ENCODE measurements at places on chromosomes 4 and X.

- no peak for DNase-seq
Observed at GRCh38 chr4:125710766-125711165, 396.0 kb downstream of the FAT4 start.

- DNase-seq = no peak
Observed at GRCh38 chr4:184053434-184053833, 148.3 kb downstream of the STOX2 start.

- no peak for DNase-seq
Observed at GRCh38 chrX:153765138-153766079, 1.4 kb downstream of the PLXNB3 start.

GRCh38 chr4:65670331-65671031 is at the start of gene EPHA5:
Gene EPHA5, minus strand, starts transcription at chr4:65670489. Its CDS starts 747 bp downstream, at chr4:65669742.
- peak; percentile 61 for DNase-seq

DNA sequence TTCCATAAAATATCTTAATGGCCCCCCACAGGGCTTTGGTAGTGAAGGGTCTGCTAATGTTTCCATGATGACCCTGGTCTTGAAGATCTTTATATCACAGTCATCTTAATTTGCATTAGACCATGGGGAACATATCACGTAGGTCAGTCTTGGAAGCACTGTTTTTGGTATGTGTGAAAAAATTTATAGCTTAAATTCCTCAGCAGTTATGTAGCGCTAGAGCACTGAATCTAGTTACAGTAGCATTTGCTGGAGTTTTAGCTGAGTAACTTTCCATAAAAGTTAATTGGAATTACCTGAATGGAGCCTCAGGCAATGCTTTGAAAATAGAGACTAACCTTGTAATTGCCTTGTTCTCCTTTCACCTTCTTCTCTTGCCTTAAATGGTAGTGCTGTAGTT is 648.8 kb downstream of the IQCM start:
- DNase-seq = no peak

DNA sequence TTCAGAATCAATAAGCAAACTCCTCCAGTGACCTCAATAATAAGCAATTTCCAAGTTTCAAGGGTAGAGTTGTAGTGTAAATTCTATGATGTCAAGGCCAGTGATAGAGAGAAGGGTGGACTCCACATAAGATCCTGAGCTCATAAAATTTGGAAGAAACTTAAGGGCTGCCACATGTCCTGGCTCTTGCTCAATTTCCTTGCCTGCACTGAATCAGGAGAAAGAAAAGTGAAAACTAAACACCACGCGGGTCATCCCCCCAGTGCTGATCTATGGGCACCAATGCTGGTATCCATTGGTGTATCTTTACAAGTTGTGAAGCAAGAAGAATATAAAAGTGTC is 392.0 kb upstream of the INTU start:
- DNase-seq = no peak

DNA sequence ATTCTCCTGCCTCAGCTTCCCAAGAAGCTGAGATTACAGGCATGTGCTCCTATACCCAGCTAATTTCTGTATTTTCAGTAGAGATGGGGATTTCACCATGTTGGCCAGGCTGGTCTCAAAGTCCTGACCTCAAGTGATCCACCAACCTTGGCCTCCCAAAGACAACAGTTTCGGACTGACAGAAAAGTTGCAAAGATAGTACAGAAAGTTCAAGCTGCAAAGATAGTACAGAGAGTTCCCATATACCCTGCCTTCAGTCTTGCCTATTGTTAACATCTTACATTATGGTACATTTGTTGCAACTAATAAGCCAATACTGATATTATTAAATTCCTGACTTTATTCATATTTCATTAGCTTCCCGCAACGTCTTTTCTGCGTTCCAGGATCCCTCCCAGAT is 65.8 kb downstream of the SUPT20HL2 start:
- no peak for DNase-seq

GRCh38 chrX:39640866-39641265 is 456.9 kb downstream of the BCOR start:
- DNase-seq = no peak

DNA sequence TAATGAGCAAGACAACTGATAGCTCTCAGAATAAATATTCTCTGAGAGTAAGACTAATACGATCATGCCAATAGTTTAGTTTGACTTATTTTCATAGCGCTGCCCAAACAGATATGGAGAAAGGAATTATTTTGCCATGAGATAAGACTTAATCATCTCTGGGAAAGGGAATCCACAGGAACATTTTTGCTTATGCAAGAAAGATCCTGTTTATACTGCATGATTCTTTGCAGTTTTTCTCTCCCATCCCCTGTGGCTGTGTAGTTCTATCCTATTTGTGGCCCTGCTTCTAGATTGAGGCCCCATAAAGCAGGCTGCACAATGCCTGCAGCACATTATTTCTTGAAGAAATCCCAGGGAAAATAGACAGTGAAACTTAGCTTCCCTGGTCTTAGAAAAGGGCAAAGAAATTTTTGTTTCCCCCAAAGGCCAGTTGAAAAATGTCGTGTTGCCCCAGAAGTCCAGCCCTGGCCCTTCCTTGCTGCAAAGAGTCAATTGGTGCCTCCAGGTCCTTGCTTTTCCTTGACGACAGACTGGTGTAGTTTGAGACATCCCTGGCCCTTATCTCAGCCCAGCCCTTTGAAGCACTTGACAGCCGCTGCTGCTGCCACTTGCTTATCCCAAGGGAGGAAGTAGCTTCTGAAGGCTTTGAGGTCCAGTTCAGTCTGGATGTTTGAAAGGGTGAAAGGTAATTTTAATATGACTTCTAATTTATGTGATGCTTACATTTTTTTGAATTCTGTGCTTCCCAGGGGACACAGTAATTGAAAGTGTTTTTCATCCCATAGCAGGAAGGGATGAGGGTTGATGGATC is 45.0 kb upstream of the SH3RF1 start:
- no peak for DNase-seq

GRCh38 chrX:134801267-134801666 is 143.0 kb upstream of the PLAC1 start:
- no peak for DNase-seq

GRCh38 chr4:41839916-41840854 is 91.7 kb upstream of the PHOX2B start:
- no peak for DNase-seq

GRCh38 chrX:147069926-147070325 is 255.4 kb upstream of the CXorf51A start:
- DNase-seq = no peak

GRCh38 chrX:153474718-153475117 is 4.3 kb upstream of the HAUS7 start:
- DNase-seq = no peak

DNA sequence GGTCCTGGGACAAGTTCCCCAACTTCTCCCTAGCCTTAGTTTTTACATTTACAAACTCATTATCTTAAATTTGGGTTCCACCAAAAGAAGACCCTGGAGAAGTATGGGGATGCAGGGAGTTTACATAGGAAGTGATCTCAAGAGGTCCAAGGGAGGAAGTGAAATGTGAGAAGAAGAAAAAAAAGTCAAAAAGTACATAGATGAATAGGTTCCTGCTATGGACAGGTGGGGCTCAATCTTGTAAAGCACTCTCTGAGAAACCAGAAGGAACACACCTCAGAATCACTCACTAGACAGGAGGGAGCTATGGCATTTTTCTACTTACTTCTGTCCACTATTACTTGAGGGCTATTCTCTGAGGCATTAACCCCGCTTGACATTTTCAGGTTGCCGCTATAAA is 56.6 kb downstream of the ARHGAP6 start:
- no peak for DNase-seq

GRCh38 chr4:187069398-187069797 is 345.7 kb upstream of the FAT1 start:
- no peak for DNase-seq

DNA sequence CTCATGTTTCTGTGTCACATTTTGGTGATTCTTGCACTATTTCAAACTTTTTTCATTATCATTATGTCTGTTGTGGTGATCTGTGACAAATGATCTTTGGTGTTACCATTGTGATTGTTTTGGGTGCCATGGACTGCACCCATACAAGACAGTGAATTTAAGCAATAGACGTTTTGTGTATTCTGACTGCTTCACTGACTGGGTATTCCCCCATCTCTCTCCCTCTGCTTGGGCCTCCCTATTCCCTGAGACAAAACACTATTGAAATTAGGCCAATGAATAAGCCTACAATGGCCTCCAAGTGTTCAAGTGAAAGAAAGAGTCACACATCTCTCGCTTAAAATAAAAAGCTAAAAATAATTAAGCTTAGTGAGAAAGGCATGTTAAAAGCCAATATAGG is 60.2 kb downstream of the BANK1 start:
- DNase-seq = no peak

GRCh38 chr4:55758570-55758969 is 61.0 kb upstream of the EXOC1L start:
- no peak for DNase-seq

- DNase-seq = no peak
Observed at GRCh38 chrX:49166914-49167739, 4.6 kb downstream of the MAGIX start.

DNA sequence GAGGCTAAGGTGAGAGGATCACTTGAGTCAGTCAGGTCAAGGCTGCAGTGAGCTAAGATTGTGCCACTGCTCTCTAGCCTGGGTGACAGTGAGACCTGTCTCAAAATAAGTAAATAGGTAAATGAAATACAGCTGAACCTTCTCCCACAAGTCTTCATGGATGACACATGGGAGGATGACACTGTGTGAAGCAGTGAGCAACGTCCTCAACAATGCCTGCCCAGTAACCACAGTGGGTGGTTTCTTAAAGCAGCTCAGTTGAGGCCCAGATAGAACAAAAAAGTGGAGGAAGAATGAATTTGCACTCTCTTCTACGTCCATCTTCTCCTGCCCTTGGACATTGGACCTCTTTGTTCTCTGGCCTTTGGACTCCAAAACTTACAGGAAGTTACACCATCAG is 52.7 kb downstream of the MSX1 start:
- DNase-seq = no peak

GRCh38 chr4:102299354-102300107 is 45.8 kb downstream of the SLC39A8 start:
- DNase-seq = no peak

DNA sequence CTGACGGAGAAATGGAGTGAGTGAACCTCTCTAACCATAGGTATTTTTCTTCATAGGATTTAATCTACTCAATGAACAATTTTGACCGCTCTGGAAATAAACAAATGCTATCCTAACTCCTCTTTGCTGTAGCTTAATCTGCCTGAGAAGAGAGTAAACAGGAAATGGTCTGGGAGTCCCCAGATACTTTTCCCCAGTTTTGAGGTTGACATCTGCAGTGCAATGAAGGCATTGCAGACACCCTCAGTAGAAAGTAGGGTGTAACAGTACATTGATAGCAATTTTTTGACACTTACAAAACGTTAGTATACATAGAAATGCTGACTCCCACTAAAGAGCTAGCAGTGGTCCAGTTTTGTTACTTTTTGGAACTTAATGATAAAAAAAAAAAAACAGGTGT is 495.9 kb upstream of the FAM241A start:
- no peak for DNase-seq

GRCh38 chr4:134308910-134309309 is 107.3 kb upstream of the PABPC4L start:
- DNase-seq = no peak

- DNase-seq = no peak
Observed at GRCh38 chrX:13046141-13046855, 1.9 kb upstream of the FAM9C start.

DNA sequence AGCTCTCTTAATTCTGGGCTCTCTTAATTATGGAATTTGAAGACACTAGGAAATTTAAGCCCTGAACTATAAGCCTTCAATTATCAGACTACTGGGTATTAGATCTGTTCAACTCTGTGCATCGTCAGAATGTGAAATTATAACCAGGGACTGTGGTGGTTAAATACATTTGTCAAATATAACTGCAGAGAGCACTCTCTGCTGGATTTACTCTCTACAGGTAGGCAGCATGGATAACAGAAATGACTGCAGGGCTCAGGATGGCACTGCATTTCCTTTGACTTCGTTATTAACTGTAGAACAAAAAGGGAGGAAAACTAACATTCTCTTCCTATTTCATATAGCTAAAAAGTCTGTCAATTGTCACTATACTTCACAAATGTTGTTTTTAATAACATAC is 310.1 kb upstream of the RASGEF1B start:
- no peak for DNase-seq

DNA sequence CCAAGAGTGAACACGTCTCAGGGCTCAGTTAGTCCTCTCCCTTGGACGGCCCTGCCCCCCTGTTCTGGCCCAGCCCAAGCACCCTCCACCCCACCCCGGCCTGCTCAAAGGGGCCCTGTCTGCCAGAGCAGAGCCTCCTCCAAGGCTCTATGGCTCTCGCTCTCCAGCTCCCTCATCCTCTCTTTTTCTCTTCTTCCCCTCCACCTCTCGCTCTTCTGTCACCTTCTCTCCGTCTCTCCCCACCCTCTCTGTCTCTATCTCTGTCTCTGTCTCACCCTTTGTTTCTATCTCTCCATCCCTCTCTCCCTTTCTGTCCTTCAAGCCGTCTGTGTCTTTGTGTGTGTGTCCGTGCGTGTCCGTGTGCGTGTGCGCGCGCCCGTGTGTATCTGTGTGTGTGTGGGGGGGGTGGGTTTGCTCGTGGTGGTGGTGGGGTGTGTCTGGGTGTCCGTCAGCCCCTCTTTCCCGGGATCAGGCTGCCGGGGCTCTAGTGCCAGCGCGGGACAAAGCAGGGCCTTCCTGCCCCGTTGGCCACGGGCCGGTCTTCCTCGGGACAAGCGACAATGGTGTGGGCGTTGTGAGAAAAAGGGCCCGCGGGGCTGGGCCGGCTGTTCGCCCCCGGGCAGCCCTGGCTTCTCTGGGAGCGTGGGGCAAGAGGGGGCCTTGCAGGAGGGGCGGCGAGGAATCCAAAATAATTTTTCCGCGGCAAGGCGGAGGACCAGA is 8.7 kb downstream of the FRG2 start:
- DNase-seq = no peak

GRCh38 chr4:113979148-113979904 is at the start of gene ARSJ:
Gene ARSJ, minus strand, starts transcription at chr4:113979647. Its CDS starts 813 bp downstream, at chr4:113978834.
- DNase-seq = peak; percentile 42

DNA sequence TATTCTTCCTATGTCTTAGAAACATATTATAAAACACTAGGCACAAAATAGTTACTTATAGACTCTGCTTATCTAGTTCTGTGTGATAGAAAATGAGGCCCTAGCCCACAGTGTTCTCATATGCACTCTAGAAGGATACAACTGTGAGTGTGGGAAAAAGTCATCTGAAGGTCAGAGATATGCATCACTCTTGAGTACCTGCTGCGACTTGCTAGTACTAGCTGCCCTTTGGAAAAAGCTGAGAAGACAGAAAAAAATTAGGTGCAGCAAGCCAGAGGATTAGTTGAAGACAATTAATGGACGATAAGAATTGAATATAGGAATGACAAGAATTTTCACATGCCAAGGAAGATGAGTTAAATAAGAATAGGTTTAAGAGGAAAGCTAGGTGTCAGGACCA is 61.3 kb downstream of the MTHFD2L start:
- DNase-seq = no peak

DNA sequence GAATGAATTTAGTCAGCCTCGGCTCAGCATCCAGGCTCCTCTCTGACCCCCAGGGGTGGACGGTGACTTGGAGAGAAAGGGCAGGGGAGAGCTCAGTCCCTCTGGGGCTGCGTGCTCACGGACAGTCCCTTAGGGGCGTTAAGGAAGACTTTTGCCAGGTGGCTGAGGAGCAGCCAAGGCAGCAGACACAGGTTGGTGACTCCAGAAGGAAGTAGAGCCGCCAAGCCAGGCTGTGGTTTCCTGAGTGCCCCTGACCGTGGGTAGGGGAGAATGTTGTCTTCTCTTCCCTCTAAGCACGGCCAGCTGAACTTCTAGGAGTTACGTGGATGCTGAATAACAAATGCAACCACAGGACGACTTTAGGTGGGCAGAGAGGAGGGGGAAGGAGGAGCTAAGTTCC is 91.0 kb upstream of the MTM1 start:
- no peak for DNase-seq

GRCh38 chr4:19689511-19689910 is 562.2 kb upstream of the SLIT2 start:
- DNase-seq = no peak

- no peak for DNase-seq
Observed at GRCh38 chrX:20056704-20057103, 60.0 kb downstream of the MAP7D2 start.

All from left renal cortex interstitium (tissue), 4 donors.